ENCODE measurements at places on chromosomes 7 and 10. TPM values are rescaled to one million over a fixed set of nuclear protein-coding genes. Genes with fewer than 3 reads are reported as not detected.

DNA sequence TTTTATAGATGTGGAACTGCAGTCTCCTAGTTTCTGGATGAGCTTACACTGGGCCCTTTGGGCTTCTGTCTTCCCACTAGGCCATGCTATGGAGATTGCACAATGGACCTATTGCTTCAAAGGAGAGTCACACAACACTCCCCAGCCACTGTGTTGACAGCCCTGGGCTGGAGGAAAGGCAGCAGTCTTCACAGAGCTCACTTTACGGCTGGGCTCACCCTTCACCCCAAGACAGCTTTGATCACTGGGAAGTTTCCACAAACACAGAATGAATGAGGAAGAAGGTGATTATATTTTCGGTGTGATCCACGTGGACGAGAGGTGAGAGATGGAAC is 92.7 kb upstream of the GDF10 start:
- no peaks in the 10 kb centered on the region for H3K36me3 ChIP-seq
- no peaks in the 10 kb centered on the region for H3K4me1 ChIP-seq
- H3K27ac ChIP-seq: no peak overlapping the region
- no peak overlapping the region for H3K4me3 ChIP-seq
- H3K27me3 ChIP-seq: no peaks in the 10 kb centered on the region

TMEM176B gene
- 8.9 TPM for total RNA-seq

DNA sequence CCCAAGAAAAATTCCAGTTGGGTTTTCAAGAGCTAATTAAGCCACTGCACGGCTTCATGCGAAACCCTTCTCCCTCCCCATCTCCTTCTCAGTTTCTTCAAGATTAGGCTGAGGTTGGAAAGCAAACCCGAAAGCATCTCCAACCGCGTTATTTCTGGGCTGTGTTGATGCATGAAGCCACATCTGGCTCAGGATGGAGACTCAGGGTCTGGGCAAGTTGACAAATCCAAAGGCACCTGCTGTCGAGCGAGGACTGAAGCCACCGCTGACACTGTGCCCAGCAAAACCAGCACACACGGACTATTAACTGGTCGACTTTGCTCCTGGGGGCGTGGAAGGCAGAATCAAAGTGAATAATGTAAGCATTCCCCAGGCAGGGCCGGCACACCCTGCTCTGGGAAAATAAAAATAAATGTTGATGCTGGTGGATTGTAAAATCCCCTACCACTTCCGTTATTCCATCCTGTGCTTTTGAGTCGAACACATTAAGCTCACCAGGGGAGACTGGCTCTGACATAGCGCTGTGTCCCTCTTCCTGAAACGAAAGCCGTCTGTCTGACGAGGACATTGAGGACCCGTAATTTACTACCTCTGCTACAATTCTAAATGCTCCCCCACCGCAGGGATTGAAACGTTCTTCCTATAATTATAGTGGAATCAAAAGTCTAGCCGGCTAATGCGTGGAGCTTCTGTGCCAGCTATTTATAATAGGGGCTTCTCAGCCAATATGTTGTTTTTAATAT is 269.8 kb downstream of the ADARB2 start:
- H3K4me3 ChIP-seq: no peak overlapping the region

GPR37 gene
- total RNA-seq: 6.6 TPM

TMEM196 gene
- 0.55 TPM for total RNA-seq

- H3K36me3 ChIP-seq: peaks cover 19% of the 10 kb centered on the region
- H3K4me3 ChIP-seq: no peak overlapping the region
- no peak for DNase-seq
- H3K4me1 ChIP-seq: peaks cover 6% of the 10 kb centered on the region
These were observed 29.5 kb downstream of the JCAD start for GRCh38 chr10:30029872-30030256.

DNA sequence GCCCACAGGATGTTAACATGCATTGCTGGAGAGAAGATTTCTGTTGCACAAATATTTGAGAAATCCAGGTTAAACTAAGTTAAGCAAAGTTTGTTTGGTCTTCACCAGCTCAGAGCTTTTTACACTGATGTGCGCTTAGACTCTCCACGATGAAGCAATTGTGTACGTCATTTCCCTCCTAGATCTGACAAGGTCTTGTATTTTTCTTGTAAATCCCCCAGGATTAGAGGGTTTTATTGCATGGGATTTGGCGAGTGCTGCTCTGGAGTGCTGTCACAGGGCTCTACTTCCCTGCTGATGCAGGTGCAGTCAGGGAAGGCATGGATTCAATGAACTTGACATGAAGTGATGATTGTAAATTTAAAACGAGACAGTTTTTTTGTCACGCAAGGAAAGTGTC is 173.3 kb downstream of the PDE1C start:
- H3K4me3 ChIP-seq: no peak overlapping the region
- no peak overlapping the region for H3K27ac ChIP-seq
- H3K27me3 ChIP-seq: peaks cover 11% of the 10 kb centered on the region
- no peaks in the 10 kb centered on the region for H3K36me3 ChIP-seq
- peaks cover 8% of the 10 kb centered on the region for H3K4me1 ChIP-seq

- DNase-seq: no peak
- no peak overlapping the region for H3K4me3 ChIP-seq
- H3K27ac ChIP-seq: no peak overlapping the region
- H3K27me3 ChIP-seq: no peaks in the 10 kb centered on the region
- H3K4me1 ChIP-seq: peaks cover 20% of the 10 kb centered on the region
These were observed 3.9 kb downstream of the MTERF1 start for GRCh38 chr7:91876391-91877133.

TMEM229A gene
- total RNA-seq: not detected

- peaks cover 21% of the 10 kb centered on the region for H3K4me1 ChIP-seq
- no peaks in the 10 kb centered on the region for H3K27me3 ChIP-seq
- no peak for DNase-seq
- no peak overlapping the region for H3K4me3 ChIP-seq
- no peaks in the 10 kb centered on the region for H3K36me3 ChIP-seq
- H3K27ac ChIP-seq: no peak overlapping the region
These were observed 4.1 kb upstream of the SFR1 start for GRCh38 chr10:104117839-104118323.

GRCh38 chr7:22252016-22252415 is 104.9 kb downstream of the RAPGEF5 start:
- no peaks in the 10 kb centered on the region for H3K27me3 ChIP-seq
- DNase-seq: no peak
- H3K27ac ChIP-seq: no peak overlapping the region
- H3K4me3 ChIP-seq: no peak overlapping the region
- peaks cover 24% of the 10 kb centered on the region for H3K4me1 ChIP-seq

HOXA10 gene
- total RNA-seq: not detected

GNG11 gene
- not detected for total RNA-seq

PARP12 gene
- 3.4 TPM for total RNA-seq

DNA sequence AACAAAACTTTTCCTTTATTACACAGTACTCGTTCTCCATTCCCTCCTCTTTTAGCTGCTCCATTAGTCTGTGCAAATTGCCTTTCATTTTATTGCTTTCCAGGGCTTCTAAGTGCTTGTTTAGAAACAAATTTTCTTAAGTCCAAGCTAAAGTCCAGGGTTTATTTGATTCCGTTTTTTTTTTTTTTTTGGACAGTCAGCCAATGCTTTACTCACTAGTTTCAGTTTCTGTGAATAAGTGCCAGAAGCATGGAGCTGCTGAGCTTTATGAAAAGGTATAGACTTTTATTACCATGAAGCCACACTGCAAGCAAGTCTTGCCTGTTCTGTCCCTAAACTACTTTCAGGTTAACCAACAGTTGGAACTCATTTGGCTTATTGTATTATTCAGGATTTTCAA is 455.0 kb downstream of the GFRA1 start:
- no peak overlapping the region for H3K4me3 ChIP-seq
- no peaks in the 10 kb centered on the region for H3K36me3 ChIP-seq
- no peak for DNase-seq
- no peaks in the 10 kb centered on the region for H3K4me1 ChIP-seq
- H3K27ac ChIP-seq: peak overlapping the region; percentile 81
- H3K27me3 ChIP-seq: no peaks in the 10 kb centered on the region

- H3K27ac ChIP-seq: no peak overlapping the region
- peaks cover 11% of the 10 kb centered on the region for H3K27me3 ChIP-seq
- no peak overlapping the region for H3K4me3 ChIP-seq
- peaks cover 1% of the 10 kb centered on the region for H3K4me1 ChIP-seq
- no peaks in the 10 kb centered on the region for H3K36me3 ChIP-seq
- DNase-seq: no peak
These were observed 54.3 kb upstream of the NPY start for GRCh38 chr7:24229481-24230226.

DNA sequence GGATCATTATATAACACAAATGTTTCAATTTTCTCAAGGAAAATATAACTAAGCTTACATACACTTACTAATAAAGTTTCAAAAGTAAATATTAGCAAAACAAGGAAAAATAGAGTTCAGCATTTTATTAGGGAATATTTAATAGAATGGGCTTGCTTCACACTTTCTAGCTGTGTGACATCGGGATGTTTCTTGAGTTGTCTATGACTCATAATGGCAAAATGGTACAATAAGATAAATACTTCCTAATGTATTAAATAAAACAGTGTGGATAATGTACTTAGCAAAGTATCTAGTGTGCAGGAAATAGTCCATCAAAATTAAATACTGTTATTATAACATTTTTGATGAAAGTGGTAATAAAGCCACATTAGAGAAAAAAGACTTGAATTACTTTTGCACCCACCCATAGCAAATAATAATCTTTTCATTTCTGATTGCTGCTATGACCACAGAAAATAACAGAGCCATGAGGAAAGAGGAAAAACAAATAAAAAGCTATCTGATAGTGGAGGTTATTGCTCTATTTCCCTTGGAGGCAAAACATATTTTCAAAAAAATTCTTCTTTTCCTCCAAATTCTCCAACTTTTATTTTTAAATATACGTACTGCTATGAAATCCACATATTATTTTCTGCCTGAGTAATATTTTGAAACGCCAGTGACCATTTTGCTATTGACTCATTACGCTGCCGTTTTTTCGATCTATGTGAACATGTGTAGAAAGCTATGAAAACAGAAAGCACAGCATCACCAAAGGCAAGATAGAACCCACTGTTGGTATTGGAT is 272.9 kb upstream of the KLF6 start:
- no peak overlapping the region for H3K27ac ChIP-seq
- DNase-seq: no peak
- H3K4me1 ChIP-seq: no peaks in the 10 kb centered on the region

OPN4 gene
- not detected for total RNA-seq

CELF2 gene
- 3.8 TPM for total RNA-seq
